ENCODE measurements at places on chromosomes 1 and 21.

- peak; percentile 31 for DNase-seq
Measured at GRCh38 chr1:67717876-67718275, 32.9 kb downstream of the GADD45A start.

DNA sequence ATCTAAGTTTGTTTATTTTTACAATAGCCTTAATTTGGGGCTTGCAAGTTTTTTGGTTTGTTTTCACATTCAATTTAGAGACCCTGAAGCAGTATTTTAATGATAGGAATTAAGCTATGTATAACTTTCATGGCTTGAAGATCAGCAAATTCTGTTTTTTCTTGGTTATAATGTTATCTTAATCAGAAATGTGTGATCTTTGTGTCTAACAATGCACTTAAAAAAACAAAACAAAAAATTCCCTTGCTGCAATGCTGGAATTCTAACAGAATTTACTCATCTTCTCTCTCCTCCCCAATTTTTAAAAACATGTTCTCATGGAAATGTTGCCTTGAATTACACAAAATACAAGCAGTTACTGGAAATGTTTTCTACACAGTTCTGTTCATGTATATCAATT is 113.1 kb downstream of the OLFML2B start:
- peak; percentile 51 for DNase-seq

- DNase-seq: peak; percentile 30
Measured at GRCh38 chr21:32131960-32132359, 146.9 kb downstream of the MIS18A start.

DNA sequence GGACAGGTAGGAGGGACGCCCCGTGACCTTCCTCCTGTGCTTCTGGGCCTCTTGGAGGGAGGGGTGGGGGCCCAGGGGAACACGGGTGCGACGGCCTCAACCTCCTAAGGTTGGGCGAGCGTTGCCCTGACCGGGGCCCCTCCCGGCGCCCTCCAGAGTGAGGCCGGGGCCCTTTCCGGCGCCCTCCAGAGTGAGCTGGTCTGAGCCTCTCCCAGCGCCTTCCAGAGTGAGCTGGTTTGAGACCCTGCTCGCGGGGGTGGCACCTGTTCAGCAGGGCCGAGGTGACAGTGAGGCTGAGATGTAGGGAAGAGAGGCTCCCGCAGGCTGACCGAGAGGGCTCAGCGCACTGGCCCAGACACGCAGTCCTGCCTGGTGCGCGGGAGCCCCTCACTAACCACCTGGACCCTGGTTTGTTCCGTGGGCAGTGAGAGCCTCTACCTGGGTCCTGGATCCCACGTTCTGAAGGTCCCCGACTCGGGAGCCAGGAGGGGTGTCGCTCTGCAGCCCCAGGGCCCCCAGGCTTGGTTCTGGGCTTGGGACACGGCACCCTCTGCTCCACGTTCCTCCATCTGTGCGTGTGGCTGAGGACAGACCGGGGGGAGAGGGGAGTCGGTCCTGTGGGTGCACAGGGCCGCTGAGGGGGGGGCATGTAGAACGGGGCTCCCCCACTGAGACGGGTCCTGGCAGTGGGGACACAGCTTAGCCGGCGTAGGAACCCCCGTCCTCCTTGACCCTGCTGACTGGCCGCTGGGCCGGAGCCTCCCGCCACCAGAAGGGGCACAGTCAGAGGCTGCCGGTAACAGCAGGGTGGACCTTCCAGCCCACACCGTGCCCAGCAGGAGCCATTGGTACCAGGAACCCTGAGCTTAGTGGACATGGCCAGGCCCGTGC is 1.4 kb downstream of the COL6A1 start:
- DNase-seq: no peak

DNA sequence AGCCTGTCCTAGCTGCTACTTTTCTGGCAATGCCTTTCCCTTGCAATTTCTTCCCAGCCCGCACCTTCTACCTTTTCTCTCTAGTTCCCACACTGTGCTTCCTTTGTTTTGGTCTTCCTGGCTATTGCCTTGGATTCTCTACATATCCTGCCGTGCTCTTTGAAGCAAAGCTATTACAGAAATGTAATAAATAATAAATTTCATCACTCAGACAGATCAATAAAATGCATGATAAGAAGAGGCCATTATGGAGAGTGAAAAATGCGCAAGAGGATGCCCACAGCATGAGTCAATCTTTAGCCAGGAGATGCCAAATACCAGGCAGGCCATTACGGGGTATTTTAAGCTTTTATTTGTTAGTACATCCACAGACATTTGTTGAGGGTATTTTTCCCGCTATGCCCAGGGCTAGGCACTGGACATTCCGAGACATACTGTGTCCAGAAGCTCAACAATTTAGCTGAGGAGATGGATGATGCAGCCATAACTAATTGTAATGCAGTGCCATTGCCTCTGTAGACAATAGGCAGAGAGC is 163.6 kb downstream of the ST6GALNAC3 start:
- peak; percentile 68 for DNase-seq

- DNase-seq: no peak
Measured at GRCh38 chr1:41409825-41410224, 48.6 kb downstream of the FOXO6 start.

DNA sequence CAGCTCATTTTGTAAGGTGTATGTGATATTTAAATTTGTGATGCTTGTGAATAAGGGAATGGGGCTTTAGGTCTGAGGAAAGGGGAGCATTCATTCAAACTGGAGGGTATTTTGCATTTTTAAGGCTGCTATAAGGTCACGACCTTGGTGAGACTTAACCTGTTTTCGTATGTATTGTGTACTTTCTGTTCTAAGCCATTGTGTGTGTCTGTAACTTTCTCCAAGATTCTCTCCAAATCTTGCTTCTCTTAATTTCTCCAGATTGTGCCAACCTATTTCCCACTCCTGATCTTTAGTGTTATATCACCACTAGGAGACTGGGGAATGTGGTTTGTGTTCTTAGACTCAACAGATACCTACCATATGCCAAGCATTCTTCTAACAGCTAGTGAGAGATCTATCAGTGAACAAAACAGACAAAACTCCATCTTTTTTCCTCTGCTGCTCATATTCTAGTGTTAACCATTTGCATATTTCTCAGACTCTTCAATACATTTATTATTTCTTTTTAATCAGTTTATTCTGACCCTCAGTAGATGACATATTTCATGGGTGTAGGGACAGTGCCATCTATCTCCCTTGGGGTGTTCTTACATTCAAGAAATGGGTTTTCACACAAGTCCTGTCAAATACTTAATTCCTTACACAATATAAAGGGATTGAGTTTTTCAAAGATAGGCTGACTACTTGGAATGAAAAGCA is 27.5 kb downstream of the ATP1B1 start:
- no peak for DNase-seq

- DNase-seq: no peak
Measured at GRCh38 chr21:42784276-42784675, 95.1 kb downstream of the WDR4 start.

DNA sequence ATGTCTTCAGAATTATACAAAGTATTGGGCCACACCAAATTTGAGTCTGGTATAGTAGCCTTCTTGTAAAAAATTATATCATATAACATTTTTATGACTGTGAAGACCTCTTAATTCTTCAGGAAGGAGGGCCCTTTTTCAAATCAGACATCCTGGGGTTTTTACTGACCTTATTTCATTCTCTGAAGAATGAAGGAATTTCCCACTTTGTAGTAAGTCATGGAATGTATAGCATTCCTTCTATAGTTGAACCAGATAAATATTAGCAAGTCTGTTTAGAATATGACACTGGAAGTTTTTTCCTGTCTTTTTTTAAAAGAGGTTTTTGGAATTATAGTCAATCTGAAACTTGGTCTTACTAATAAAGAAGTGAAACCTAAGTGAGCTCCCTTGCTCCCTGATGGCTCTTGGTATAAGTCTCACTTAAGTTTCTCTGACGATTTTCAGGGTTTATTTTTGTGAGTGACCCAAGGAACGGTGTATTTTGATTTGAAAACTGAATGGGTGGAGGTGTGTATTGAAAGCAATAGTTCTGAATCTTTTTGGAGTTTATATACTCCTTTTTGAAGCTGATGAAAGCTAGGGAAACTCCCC is 23.7 kb downstream of the SNX27 start:
- DNase-seq: peak; percentile 62

DNA sequence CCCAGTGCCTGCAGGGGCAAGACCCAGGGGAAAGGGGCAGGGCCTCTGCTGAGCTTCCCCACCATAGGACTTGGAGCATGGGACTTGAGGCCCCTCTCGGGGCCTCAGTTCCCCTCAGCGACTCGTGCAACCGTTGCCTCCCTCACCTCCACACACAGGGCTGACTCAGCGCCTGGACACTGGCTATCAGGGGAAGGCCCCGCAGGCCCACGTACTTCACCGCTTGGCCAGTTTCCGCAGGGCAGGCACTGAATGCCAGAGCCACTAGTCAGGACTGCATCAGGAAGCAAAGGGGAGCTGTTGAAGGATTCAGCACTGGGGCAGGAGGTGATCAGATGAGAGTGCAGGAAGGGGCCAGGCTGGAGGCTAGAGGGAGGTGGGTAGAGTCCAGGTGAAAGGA is 15.5 kb upstream of the FAM131C start:
- DNase-seq: peak; percentile 53

DNA sequence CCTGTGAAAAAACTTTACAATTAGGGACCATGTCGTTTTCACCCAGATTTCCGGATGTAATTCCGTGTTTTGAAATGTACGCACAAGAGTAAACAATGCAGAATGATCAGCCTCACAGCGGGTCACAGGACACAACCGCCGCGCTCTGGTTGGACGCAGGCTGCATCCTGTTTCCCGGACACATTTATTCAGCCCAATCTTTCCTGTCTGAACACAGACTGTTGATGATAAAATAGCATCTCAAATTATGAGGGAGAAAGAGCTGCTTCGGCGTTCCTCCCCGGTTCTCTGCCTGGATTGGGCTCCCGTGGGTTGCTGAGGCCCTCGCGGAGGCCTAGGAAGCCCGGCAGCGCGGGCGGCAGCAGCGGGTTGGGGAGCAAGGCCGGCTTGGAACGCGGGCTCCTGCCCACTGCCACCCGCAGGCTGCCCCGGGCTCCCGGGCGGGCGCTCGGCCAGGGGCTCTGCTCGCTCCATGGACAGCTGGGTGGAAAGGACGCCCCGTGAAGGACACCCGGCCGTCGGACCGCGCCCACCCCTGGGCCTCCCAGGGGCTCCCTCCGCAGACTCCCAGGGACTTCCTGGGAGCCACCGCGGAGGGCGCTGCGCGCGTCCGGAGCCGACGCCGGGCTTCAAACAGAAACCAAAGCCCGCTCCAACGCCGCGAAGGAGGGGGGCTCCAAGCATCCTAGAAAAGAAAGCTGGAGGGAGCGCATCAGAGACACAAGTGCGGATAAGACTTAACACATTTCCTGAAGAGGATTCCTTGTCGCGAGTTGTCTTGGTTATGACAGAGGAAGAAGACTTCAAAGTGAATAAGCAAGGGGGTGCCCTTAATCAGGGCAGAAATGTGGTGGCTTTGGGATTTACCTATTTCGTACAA is 122.3 kb downstream of the ESRRG start:
- peak; percentile 80 for DNase-seq

DNA sequence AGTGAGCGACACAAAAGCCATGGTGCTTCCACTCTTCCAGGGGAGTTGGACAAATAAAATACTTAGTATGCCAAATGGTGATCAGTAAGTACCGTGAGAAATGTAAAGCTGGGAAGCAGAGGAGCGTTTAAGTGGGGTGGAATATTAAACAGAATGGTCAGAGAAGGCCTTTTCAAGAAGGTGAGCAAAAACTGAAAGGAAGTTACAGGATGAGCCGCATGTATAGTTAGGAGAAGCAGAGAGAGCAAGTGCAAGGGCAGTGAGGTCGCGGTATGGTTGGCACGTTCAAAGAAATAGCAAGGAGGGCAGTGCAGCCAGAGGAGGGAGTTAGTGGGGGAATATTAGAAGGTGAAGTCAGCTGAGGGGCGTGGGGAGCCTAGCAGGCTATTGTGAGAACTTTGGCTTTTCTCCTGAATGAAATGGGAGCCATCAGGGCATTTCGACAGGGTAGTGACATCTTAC is 748 bp upstream of the ATP6V0B start:
- DNase-seq: no peak

DNA sequence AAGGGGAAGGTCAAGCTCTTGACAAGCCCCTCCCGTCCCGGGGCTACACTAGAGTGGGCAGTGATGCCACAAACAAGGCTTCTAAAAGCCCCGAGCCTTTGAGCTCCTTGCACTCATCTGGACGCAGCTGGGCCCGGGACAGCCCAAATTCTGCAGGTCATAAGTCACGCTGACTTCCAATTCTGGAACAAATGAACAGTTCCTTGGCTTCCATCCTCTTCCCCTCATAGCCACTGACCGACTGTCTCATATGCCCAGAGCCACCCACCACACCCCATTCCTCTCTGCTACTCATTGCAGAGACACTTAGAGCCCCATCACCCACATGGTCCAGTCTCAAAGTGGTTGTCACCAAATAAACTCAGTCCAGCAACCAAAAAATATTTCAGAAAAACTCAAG is 32.8 kb upstream of the PRELP start:
- no peak for DNase-seq

GRCh38 chr1:114833421-114833820 is 21.2 kb upstream of the SYCP1 start:
- peak; percentile 49 for DNase-seq

- DNase-seq: no peak
Measured at GRCh38 chr1:14787604-14788003, 189.1 kb downstream of the KAZN start.

GRCh38 chr1:175152006-175152652 is 40.4 kb downstream of the KIAA0040 start:
- no peak for DNase-seq
